ENCODE measurements at places on chromosomes 2 and 18.
A peak's percentile ranks its signal among the peaks of the same experiment; 100 is the strongest.

GRCh38 chr2:43081131-43081765 lies 145.2 kb downstream of the ZFP36L2 start:
- DNase-seq, result no peak

DNA sequence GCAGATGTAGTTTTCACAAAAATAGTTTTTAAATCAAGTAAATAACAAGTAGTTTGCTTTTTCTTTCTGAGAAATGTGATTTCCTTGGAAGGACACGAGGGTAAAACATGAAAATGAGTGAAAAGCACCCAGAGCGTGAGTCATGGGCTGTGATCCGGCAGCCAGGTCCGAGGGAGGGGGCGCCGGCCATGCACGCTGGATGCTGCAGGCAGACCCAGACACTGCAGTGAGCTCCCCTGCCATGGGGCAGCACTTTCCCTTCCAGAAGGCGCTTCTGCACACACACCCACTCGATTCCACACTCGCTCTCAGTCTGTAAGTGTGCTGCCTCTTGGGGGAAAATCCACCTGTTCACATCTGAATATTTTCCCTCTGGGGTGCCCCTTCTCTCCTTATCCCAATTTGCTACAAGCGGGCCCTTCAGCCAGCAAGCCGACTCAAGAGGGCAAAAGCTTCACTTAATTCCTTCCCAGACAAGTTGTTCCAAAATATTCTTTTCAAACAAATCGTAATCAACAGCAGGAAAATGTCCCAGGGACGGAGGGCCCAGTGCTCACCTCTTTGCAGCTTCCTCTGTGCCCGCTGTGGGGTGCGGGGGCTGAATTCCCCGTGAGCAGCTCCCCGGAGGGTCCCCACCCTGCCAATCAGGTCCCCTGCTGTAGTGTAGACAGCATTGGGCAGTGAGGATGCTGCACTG lies 87.0 kb upstream of the ID2 start:
- no peak for DNase-seq

- no peak for DNase-seq
Observed at GRCh38 chr2:3210257-3210656, 167.4 kb downstream of the EIPR1 start.

DNA sequence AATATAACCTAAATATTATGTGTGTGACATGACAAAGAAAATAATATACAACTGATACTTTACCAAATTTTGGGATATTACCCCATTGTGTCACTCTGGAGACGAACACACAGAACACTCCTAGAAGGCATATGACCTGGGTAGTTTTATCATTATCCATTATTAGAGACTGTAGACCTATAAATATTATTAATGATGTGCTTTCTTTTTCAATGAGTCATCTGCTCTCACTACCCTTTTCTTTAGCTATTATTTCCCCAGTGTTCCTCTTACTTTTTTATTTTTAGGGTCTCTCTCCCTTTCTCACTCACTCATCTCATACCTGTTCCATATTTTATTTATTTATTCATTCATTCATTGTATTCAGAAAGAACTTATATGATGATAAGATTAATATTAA lies 143.3 kb upstream of the ITGA4 start:
- DNase-seq, result no peak

DNA sequence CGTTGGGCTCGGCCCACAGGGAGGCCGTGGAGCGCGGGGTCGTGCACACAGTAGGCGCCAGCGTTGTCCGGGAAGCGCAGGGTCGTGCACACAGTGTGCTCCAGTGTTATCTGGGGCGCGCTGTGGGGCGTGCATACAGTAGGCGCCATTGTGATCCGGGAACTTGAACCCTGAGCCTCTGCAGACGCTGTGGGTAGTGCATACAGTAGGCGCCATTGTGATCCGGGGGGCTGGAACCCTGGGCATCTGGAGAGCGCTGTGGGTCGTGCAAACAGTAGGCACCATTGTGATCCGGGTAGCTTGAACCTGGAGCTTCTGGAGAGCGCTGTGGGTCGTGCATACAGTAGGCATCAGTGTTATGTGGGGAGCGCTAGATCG lies 793 bp downstream of the ZNF236 start:
- DNase-seq, result no peak

GRCh38 chr2:192277494-192278109 lies 82.9 kb upstream of the TMEFF2 start:
- DNase-seq, result no peak

GRCh38 chr18:13014232-13014631 lies 23.1 kb downstream of the CEP192 start:
- no peak for DNase-seq

GRCh38 chr2:229220254-229220653 lies 50.8 kb downstream of the PID1 start:
- DNase-seq, result no peak

DNA sequence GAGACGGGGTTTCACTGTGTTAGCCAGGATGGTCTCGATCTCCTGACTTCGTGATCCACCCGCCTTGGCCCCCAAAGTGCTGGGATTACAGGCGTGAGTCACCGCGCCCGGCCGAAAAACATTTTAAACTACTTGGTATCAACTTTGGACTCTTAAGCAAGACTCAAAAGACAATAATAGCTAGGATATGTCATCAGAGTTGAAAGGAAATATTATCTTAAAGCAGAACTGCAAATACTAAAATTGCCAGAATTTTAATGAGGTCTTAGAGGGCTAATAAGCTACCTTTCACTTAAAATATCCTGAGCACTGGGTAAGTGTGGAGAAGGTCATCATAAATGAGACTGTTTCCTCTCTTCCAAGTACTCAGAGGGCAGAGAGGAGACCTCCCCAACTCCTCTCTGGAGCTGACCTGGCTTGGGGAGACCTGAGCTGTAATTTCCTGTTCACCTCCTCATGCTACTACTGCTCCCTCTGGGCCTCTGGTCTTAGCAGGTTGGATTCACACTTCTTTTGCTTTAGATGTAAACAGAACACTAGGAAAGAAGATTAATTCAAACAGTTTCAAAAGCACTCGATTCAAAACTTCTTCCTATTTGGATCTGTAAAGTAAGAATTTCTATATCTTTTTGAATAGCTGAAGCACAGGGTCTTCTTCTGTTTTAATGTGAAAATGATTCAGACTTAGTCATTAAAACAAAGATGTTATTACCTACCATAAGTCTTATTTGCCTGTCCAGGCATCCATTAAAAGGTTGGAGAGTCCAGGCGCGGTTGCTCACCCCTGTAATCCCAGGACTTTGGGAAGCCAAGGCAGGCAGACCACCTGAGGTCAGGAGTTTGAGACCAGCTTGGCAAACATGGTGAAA lies 16.5 kb downstream of the CNRIP1 start:
- DNase-seq, result no peak

GRCh38 chr2:167212014-167212648 lies 323.9 kb downstream of the XIRP2 start:
- DNase-seq, result peak; percentile 65

DNA sequence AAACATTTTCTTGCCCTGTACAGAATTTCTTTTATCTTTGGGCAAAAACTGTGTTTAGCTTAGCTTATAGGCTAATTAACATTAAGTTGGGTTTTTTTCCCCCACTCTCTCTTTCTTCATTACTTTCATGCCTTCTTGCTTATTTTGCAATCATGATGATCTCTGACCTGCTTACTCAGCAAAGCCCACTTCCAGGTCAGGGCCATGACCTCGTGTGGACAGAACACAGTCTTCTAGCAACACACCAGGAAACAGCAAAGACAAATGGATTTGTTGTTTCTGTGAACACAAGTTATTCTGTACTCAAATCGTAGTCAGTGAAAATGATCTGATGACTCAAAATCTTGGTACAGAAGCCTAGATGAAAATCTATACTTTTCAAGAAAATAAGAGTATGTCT lies 60.7 kb downstream of the SPATS2L start:
- DNase-seq, result no peak

- no peak for DNase-seq
Observed at GRCh38 chr2:191783416-191783815, 63.5 kb downstream of the CAVIN2 start.

DNA sequence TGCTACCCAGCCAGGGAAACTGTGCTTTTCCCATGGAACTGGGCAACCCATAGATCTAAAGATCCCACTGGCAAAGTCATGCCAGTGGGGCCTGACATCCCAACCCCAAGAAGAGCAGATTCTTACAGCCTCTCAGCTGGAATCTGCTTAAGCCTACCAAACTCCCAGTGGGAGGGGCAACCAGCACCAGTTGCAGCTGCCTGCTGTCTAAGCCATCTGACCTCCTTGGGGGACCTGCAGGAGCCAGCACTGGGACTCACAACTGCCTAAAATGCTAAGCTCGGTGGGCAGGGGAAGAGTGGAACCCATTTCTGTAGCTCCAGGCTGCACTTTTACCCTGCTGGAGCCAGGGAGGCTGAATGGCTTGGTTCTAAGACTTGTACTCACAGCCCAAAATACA lies 770.7 kb upstream of the SLC8A1 start:
- DNase-seq, result no peak

GRCh38 chr2:54956111-54956627 lies 94.1 kb downstream of the RTN4 start:
- no peak for DNase-seq

- DNase-seq, result no peak
Observed at GRCh38 chr2:202444000-202444399, 67.9 kb downstream of the BMPR2 start.

- DNase-seq, result no peak
Observed at GRCh38 chr18:51229328-51229727, 31.8 kb upstream of the MEX3C start.

DNA sequence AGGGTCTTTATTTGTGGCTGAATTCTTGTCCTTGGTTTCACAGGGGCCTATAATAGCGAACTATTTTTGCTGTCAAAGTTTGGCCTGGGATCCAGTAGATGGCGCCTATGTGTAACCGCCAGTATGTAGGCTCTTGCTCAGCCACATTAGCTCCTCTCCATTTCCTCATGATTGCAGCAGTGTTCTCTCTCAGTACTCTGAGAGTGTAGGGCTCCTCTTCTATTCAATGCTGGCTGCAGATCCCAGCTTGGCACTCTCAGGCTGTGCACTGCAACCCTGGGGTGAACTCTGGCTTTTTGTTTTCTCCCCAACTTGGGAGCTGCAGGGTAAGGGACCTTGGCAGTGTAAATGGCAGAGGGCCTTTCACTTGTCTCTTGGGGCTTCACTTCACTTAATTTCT lies 344.6 kb upstream of the CHAC2 start:
- DNase-seq, result peak; percentile 62

DNA sequence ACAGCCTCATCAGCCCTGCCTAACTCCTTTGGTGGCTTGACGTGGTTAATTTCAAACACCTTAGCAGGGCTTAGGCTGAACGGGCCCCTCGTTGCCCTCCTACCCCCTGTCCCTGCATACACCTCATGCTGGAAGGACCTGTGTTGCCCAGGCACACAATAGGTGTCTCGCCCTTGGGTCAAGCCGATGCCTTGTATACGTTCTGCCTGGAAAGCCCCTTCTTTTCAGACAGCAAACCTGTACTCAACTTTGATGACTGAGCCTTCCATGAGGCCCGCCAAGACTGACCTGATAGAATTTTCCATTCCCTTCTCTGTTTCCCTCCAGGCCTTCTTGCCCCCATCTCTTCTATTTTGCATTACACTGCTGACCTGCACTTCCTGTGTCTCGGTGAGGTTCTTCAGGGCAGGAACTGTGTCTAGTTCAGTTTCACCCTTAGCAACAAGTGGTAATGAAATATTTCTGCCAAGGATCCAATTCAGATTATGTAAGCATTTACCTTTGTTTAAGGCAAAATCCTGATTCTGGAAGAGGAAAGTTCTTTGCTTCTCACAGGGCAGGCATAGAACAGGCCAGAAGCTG lies 7.9 kb downstream of the GREB1 start:
- DNase-seq, result no peak

GRCh38 chr2:103174711-103175110 lies 412.9 kb downstream of the TMEM182 start:
- DNase-seq, result peak; percentile 37

DNA sequence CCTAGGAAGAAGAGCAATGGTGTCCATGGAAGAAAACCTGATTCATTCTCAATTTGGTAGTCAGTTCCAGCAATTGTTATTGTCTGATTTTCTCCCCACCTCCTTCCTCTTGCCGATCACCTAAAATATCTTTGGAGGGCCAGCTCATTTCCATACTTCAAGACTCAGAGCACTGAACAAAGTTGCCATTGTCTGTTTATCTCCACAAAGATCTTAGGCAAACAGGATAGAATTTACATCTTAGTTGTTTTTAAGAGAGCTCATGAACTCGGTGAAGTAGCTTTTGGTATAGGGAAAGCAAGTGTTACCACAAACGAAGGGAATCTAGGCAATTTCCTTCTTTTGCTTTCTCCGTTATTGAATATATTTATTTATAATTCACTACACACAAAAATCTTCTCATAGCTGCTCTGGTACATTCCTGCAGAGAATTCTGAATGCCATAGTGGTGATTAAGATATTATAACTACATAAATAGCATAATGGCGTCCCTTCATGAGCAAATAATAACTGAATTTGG lies 41.5 kb upstream of the CHST9 start:
- no peak for DNase-seq

DNA sequence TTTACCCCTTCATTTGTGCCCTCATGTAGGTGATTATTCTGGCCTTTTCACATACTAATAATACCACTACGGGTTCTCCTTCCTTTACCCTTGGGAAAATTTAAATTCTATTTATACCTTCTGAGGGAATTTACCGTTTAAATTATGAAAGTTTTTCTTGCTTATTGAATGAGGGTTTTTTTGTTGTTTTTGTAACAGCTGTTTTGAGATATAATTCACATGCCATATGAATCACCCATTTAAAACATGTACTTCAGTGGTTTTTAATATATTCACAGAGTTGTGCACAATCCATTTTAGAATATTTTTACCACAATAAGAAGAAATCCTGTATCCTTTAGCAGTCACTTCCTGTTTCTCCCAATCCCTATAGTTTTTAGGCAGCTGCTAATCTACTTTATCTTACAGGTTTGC lies 54.7 kb downstream of the EML4 start:
- peak; percentile 28 for DNase-seq

DNA sequence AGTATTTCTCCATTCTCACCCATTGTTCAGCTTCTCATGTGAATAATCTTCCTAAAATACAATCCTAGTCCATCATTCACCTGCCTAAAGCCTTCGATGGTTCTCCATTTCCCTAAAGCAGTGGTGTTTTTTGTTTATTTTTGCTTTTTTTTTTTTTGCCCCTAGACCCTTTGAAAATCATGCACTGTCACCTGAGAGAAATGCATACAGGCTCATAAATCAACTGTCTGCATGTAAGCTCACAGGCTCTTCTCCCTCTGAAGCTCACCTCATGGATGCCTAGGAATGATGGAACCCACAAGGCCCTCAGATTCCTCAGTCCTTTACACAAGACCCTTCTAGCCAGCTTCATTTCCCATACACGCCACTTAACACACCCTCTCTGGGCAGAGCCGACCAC lies 31.5 kb downstream of the B4GALT6 start:
- no peak for DNase-seq

DNA sequence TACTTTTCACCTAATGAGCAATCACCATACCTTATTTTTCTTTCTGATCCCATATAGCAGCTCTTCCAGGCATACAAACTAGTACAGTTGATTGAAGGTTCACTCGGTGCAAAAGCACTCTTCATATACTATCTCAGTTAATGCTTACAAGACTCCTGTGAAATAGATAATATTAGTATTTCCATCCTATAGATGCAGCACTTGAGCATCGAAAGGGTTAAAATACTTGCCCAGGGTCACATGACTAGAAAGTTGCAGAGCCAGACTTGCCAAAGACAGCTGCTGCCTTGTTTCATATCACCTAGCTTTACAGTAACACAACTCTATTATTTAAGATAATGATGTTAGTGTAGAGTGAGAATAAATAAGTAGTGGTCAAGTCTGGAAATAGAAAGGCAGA lies 466.0 kb upstream of the TNP1 start:
- DNase-seq, result no peak

- no peak for DNase-seq
Observed at GRCh38 chr2:181658444-181658843, 1.5 kb upstream of the CERKL start.

Measured in astrocyte of the spinal cord (primary cell).